PC-3 (cell line): ENCODE measurements at places on chromosomes 2 and 18. TPM values are rescaled to one million over a fixed set of nuclear protein-coding genes. Genes with fewer than 3 reads are reported as not detected.

Gene FABP1
- total RNA-seq: not detected in 2 replicates

Gene SCYGR4
- not detected in 2 replicates for total RNA-seq

Gene EIF2B4
- total RNA-seq: 35.8 and 43.9 TPM in 2 replicates

Gene RAD51AP2
- not detected in 2 replicates for total RNA-seq

Gene ATP6V1B1
- total RNA-seq: not detected in 2 replicates

Gene FAM237A
- total RNA-seq: not detected in 2 replicates
